ENCODE measurements at places on chromosomes 3 and 15. TPM values are rescaled to one million over a fixed set of nuclear protein-coding genes. Genes with fewer than 3 reads are reported as not detected.

The SERINC4 gene
- total RNA-seq = not detected

The SEMA5B gene
- 4.2 TPM for total RNA-seq

The MCTP2 gene
- total RNA-seq = 2.1 TPM

The AGBL1 gene
- not detected for total RNA-seq

The IMPG2 gene
- total RNA-seq = 0.20 TPM

The GHRL gene
- total RNA-seq = not detected

The KNG1 gene
- total RNA-seq = 0.37 TPM

The PPM1L gene
- 56.4 TPM for total RNA-seq

The LRRC31 gene
- total RNA-seq = not detected

The NLGN1 gene
- 10.5 TPM for total RNA-seq

DNA sequence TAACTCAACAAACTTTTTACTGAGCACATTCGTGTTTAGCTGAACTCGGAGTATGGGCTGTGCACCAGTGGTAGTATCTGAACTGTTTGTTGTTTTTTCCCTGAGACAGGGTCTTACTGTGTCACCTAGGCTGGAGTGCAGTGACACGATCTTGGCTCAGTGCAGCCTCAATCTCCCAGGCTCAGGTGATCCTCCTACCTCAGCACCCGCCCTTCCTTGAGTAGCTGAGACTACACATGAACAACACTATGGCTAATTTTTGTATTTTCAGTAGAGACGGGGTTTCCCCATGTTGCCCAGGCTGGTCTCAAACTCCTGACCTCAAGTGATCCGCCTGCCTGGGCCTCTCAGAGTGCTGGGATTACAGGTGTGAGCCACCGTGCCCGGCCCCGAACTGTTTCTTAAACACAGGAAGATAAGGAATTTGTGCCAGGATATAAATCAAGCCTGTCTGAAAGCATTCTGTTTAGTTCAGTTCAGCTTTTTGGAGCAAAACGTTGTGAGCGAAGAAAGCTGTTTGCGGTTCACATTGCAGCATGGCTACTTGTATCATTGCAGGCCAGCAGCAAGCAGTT is 40.4 kb upstream of the SKOR1 start:
- no peak for DNase-seq

DNA sequence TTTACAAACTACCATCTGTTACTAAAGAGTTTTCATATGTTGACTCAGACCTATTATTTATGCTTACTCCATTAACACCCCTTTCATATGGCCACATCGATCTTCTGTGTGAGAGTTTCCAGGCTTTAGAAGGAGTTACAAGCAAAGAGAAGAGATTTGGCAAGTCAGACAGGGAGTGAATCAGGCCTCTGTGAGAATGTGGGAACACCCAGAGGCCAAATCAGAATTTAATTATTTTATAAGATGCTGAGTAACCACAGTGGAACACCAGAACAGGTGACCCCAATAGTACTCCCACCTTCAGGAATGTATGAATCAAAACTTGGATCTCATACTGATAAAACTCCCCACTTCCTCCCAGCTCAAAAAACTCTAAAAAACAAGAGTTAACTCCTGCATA is 42.0 kb downstream of the IFT57 start:
- no peak for DNase-seq

GRCh38 chr3:12891985-12892839 is 50.8 kb upstream of the RPL32 start:
- DNase-seq = no peak

DNA sequence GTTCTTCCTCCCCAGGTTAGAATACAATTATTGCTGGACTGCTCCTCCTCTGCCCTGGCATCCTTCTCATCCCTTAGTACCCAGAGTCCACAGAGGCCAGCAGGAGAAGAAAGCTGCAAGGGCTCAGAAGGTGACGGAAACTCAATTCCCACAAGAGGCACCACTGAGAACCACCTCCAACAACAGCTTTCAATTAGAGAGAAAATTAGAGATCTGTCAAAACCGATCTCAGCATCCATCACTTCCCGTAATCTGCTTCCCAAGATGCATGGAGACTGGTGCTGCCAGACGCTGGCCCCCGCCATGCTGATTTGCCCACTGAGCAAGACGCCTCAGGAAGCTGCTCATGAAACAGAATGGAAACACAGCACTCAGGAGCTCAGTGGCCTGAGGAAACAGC is 135.0 kb upstream of the PRICKLE2 start:
- DNase-seq = no peak

DNA sequence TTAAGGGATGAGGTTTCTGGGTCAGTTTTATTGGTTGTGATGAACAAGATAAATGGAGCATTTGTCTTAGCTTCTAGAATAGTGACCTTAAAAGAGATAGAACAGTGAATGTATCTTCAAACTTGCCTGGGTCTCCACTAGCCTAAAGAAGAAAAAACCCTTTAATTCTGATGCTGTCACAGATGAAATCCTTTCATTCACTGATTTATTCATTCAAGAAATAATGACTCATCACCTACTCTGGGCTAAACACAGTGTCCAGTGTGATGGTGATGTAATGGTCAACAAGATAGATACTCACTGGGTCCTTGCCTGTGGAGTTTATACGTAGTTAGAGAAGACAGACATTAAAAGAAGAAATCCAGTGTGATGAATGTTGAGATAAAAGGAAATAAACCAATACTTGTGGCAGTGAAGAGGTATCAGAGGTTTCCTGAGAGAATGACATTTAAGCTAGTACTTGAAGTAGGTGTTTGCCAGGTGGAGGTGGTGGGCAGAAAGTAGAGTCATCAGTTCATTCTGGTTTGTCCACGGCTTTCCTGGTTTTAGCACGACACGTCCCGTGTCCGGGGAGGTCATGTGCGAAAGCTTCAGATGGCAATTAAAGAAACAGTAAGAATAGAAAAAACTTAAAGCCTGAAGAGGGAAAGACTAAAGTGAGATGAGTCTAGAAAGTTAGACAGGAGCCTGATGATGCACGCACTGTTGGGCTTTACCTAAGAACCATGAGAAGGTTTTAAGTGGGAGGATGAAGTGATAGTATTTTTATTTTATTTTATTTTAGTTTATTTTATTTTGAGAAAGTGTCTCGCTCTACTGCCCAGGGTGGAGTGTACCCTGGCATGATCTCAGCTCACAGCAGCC is 18.5 kb downstream of the PAK2 start:
- DNase-seq = no peak

GRCh38 chr15:78457101-78457500 is 19.1 kb downstream of the IREB2 start:
- DNase-seq = no peak

DNA sequence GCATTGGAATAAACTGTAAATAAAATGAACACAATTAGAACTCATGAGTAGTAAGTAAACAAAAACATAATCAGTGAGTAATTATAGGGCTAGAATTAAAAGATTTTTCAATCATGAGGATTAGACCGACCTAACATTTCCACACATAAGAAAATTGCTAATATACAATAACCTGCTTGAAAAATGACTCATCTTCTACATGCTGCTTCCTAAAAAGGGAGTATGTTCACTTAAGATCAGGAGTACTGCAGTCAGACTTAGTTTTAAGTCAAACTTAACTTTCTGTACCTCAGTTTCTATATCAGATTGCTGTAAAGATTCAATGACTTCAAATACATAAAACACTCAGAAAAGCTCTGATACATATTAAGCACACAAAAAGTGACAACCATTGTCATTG is 22.6 kb upstream of the NEK10 start:
- no peak for DNase-seq

DNA sequence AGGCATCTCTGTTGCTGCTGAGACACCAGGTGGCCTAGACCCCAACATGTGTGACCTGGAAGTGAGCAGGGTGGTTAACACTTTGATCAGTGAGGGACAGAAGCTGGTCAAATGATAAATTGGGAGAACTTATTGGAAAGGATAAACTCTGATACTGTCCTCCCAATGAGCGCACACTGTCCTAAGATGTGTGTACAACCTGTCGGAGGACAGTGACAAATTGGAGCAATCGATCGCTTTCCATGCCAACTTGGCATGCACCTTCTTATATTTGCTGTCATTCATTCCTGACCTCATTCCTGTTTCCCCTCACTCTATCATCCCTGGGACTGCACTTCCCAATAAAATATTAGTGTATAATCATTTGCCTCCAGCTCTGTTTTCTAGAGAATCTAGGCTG is 198.7 kb upstream of the PROK2 start:
- no peak for DNase-seq

DNA sequence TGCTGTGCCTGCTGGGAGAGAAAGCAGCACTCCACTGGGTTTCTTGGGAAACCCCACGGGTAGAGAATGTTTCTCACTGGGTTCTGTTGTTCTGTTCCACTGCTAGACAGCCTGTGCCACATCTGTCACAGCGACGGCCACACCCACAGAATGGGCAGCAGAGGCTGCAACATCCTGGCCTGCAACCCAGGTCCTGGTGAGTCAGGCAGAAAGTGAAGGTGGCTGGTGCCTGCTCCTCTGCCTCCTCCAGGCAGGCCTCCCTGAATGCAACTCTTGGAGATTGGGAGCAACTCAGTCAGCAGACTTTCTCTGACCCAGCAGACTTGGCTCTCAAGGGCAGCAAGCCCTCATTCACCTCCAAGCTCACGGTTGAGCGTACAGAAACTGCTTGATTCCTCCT is 13.0 kb downstream of the C3orf18 start:
- DNase-seq = no peak

DNA sequence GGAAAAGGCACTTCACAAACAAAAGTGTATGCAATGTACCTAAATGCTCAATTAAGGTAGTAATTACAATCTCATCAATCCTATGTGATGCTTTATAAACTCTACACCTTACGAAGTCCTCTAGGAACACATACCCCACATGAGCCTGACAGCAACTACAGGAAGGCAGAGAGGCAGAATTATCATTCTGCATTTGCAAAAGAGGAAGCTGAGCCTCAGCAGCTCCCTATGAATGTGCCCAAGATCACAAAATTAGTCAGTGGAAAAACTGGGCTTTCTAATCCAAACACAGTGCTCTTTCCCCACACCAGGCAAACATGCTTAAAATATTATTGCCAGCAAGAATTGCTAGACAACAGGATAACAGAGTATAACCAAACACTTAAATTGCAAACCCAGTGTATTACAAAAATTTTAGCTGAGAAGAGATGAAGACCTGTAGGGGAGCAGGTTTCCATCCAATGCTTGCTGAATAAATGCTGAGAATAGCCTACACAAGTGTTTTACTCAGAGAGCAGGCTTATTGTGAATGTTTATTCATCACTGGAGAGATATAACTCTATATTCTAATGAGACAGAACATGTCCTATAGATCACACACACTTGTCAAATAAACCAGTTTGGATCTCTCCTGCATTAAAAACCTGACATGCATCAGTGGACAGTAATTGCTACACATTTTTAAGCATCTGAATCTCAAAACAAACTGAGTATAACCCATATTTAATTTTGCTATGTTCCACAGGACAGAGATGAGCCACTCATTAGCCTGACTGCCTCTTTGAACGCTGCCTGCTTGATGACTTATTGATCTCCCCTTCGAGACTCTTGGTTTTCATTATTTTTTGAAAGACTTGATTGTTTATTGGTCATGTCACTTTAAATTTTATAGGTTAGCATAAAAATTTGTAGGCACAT is 62.2 kb downstream of the PLCH1 start:
- no peak for DNase-seq

GRCh38 chr3:140585828-140586227 is 92.0 kb upstream of the TRIM42 start:
- DNase-seq = no peak

DNA sequence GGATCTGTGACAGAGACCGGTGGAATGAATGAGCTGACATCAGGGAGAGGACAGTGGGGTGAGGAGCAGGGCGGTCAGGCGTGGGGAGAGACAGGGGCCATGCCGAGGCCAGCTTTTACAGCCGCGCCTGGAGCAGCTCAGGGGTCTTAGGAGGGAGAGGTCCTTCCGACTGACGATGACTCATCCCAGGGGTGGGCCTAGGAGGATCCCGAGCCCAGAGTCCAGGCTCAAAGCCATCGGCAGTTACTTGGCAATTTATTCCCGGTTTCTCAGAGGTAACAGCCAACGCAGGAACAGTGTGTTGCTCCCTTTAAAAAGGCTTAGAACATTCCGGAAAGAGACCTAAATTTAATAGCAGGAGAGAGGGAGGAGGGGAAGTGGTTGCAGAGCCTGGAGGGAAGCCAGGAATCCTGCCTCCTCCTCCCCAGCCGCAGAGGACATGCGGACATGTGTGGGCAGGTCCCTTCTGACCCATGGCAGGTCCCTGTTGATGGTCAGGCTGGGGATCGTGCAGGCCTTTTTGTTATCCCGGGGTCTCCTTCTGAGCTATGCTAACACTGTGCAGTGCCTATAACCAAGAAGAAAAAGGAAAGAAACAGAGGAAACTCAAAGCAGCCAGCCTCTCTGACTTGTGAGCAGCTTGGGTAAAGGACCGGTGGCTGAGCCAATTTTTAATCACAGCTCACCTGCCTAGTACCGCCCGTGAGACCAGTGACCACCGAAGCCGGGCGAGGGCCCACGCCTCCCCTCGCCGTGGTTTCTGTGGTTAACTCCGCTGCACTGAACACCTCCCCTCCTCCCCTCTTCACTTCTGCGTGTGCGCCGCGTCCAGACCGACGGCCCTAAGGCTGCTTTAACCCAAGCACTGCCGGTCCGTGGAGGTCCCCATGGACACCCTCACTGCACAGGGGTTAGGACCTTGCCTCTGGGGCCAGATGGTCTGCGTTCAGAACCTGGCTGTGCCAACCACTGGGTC is 392.4 kb upstream of the PROK2 start:
- peak; percentile 57 for DNase-seq

GRCh38 chr3:32869513-32870047 is 51.8 kb downstream of the TRIM71 start:
- DNase-seq = no peak
